ENCODE measurements at places on chromosomes 2 and 18.

- DNase-seq, result no peak
These were observed 60.8 kb downstream of the MC4R start for GRCh38 chr18:60311676-60312360.

DNA sequence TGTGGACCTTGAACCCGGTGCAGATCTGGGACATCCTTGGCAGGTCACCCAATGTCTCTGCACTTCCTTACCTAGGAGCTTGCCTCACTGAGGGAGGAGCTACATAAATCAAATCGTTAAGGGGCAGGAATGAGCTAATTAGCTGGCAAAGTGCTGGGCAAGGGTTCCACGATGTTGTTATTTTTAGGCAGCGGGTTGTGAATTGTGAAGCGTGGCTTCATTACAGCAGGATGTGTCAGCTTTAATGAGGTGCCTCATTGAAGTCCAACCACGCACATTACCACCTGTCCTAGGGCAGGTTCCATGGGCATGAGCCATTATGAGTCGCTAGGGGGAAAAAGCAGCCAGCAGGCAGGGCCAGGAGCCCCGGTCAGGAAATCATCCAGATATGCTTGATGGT is 127.0 kb upstream of the AGAP1 start:
- DNase-seq, result no peak

DNA sequence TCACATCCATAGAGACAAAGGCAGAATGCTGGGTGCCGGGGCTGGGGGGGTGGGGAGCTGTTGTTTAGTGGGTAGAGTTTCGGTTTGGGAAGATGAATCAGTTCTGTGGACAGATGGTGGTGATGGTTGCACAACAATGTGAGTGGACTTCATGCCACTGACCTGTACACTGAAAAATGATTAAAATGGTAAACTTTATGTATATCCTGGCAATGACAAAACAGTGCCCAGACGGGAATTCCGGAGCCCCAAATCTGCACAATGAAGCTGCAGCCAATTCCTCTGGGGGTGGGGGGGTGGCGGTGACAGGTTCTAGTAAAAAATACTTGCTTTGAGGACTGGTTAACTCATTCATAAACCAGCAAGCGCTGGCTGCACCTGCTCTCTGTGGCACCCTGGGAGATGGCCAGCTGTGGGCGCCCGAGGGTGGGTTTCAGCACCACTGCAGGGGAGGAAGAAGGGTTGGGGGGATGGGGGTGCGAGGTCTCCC is 81.8 kb upstream of the HPCAL1 start:
- no peak for DNase-seq

- no peak for DNase-seq
These were observed 46.0 kb upstream of the STON1 start for GRCh38 chr2:48483916-48484315.

GRCh38 chr18:63229971-63230370 is 89.6 kb downstream of the BCL2 start:
- no peak for DNase-seq

GRCh38 chr2:212282671-212283261 is 255.8 kb downstream of the ERBB4 start:
- no peak for DNase-seq

DNA sequence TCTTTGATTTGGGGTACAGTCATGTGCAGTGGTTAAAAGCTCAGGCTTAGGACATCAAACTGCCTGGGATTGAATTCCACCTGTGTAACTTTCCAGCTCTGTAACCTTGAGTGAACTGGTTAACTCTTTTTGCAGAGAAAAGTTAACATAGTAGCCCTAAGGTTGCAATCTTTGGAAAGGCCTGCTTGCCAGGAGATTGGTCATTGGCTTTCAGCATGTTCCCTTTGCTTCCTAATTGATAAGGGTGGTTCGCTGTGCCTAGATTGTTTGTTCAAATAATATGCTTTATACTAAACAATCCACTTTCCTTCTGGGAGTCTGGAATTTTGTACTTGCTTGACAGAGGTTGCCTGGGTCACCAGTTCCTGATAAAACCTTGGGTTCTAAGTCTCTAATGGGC is 86.8 kb downstream of the PIK3C3 start:
- no peak for DNase-seq

DNA sequence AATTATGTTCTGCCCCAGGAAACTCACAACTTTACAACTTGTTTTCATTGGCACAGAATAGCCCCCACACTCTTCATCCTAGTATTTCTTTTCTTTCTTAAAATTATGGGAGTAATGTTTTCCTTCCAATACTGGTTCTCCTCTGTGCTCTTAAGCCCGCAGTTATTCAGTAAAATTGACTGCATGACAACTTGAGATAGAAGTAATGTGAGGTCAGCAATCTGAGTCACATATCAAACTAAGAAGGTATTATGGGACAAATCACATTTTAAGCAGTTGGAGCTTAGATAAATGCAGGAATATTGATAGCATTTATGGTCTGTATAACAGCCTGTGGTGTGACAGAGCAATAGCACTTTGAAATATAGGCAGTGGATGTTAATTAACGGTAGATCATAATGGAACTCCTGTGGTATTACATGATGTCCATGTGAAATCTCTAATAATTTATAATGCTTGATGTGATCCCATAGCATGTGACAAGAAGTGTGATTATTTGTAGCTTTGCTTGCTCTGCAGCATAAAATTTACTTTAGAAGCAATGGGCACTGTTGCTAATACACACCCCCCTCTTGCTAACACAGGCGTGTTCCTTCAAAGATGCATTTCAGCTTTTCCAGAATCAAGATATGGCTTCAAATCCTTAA is 351.4 kb upstream of the CDH20 start:
- DNase-seq, result no peak

- DNase-seq, result no peak
These were observed 34.3 kb upstream of the C18orf32 start for GRCh38 chr18:49521216-49521835.

DNA sequence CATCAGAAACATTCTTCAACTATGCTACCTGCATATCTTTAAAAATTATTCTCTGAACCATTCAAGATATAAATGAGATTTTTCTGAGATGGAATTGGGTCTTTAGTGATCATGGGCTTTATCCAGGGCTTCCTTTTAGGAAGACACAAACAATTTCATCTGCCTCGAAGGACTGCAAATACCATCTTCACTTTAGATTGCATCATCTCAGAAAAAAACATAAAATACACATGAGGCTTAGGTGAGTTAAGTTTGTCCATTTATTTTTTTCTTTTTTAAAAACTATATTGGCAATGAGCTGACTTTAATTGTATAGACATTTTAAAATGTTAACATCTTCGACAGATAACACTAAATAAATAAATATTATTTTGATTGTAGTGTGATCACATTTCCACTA is 20.1 kb downstream of the TTN start:
- DNase-seq, result no peak

- DNase-seq, result no peak
These were observed 374.0 kb downstream of the ZNF516 start for GRCh38 chr18:76121011-76121410.

GRCh38 chr2:160010361-160011145 is 51.9 kb downstream of the PLA2R1 start:
- no peak for DNase-seq

GRCh38 chr2:197281421-197281820 is 29.2 kb downstream of the ANKRD44 start:
- DNase-seq, result no peak

- no peak for DNase-seq
These were observed 192.6 kb upstream of the TCF4 start for GRCh38 chr18:55780586-55781071.

DNA sequence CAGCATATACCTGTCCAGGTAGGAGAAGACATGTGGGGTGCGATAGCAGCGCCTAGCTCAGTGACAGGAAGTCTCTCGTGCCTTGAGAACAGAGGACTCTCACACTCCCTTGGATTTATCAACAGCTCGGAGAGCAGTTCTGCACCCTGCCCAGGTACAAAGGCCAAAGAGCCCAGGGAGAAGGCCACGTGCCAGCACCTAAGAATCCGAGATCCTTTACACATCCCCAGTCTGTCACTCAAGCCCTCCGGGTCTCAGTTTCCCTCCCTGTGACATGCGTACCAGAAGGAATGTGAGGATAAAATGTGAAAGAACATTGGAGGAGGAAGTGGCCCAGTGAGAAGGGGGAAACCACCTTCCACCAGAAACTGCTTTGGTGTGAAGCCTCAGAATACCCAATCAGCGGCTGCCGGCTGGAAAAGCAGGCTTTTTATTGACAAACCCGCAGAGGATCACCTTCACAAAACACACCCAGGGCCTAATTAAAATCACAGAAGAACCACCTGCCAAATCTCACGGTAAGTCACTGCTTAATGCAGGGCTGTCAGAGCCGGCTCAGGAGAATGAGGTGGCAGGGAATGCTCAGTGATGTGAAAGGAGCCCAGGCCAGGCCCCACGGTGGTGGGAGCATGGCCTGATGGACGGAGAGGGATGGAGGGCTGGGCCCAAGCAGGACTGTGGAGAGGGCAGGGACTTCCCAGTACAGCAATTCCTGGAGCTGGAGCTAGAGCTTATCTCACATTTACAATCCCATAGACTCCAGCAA is 66.3 kb downstream of the MYO5B start:
- no peak for DNase-seq

GRCh38 chr2:24743924-24744323 is 49.3 kb downstream of the PTRHD1 start:
- no peak for DNase-seq

GRCh38 chr2:18883616-18884456 is 294.5 kb upstream of the NT5C1B start:
- DNase-seq, result no peak

DNA sequence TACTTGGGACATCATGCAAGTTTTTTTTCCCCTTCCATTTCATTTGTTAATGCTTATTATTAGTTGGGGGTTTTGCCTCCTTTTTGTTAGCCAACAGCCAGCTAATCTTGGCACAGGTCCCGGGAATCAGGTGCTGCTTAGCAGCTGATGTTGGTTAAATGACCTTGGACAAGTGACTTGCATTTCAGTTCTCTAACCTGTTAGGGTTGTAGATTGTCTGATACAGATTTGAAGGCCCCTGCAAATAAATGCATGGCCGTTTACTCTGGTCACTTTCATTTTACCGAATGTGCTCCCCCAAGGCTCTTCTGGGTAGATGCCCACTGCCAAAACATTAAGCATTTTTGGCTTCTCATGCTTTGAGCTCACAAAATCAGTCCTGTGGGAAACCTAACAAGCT is 120.9 kb downstream of the SPTBN1 start:
- DNase-seq, result no peak

DNA sequence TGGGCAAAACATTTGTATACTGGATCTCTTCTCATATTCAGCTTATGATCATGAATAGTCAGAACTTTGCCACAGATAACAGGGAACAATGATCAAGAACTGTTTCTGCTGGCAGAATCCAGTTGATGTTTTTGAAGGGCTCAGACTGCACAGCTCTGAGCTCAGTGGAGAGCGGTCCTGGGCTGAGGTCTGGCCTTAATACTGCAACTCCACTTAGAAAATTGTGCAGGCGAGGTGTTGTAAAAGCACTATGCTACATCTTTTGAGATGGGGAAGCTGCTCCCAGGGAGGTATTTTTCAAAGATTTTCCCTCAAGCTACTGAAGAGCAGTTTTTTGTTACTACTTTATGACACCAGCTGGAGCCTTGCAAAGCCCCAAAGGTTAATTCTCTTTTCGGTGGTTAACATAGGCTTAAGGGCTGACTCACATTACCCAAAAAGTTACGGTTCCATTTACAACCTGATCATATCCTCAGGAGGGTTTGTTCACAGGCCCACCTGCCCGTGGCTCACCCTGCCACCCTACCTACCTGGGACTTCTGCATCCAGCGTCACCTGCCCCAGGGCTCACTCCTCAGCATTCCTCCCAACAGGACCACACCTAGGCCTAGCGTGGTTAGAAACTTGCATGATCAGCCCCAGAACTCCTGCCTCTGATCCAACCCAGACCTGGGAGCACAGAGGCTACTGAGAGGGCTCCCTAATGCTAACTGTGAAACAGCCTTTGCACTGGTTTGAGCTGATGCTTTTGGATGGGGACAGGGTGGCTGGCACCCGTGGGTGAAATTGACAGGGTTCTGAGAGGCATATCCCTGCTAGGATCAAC is 114.4 kb downstream of the NCK2 start:
- no peak for DNase-seq

- no peak for DNase-seq
These were observed 74.9 kb upstream of the DLX2 start for GRCh38 chr2:172177581-172177980.

DNA sequence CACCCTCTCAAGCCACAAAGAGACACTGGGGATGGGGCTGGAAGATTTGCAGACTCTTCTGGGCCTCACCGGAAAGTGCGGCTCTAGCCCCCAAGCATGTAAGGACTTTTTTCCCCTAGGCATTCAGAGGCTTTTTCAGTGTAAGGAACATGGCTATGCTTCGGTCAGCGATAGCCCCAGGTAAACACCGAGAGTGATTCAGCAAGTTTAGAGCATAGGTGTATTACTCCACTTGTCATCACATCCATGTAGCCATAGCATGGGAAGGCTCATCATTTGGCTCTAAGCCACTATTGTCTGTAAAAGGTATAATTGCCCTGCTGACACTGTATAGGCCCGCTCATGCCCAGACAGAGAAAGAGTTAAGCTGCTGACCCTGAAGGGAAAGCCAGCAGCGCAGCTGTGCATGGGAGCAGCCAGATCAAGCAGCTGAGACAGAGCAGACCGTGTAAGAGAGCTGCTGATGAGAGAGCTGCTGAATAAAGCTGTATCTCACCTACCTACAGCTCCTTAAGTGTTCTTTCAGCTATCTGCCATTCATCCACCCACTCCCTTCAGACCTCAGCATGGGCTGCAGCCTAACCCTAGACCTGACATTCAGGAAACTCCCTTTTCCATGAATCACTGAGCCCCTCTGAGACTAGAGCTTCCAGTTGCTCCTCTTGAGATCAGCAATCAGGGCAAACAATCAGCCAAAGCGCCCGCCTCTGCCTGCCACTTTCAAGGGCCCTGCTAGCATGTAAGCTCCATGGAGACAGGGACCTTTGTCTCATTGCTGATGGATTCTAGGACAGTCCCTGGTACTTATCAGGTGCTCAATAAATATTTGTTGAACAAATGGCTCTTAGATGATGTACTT is 25.5 kb downstream of the LGALSL start:
- no peak for DNase-seq

- no peak for DNase-seq
These were observed 39.1 kb downstream of the FAM98A start for GRCh38 chr2:33560017-33560416.

GRCh38 chr2:9968553-9969497 is 17.3 kb downstream of the GRHL1 start:
- DNase-seq, result no peak

DNA sequence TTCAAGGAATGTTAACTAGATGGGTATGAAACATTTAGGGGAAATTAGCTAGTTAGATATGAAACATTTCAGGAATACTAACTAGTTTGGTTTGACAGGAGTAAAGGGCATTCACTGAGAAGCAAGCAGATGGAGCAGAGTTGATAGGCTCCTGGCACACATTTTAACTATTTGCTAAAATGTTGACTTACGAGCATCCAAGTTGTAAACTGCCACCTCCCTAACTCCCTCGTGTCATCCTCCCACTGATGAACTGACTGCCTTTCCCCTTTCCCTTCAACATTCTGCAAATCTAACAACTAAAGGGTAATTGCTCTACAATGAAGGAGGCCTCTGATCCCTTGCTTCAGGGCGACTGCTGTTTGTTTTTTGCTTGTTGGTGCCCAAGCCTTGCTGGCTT is 580.4 kb upstream of the FAM98A start:
- no peak for DNase-seq

- no peak for DNase-seq
These were observed 308.0 kb downstream of the CMPK2 start for GRCh38 chr2:6557737-6558136.

All from activated effector memory CD4-positive, alpha-beta T cell treated with Interleukin-2 at 50 U/mL for 16 hours (primary cell).